Nasal cavity respiratory epithelium epithelial cell of viscerocranial mucosa (primary cell): ENCODE measurements at places on chromosomes 13 and 19. TPM values are rescaled to one million over a fixed set of nuclear protein-coding genes. Genes with fewer than 3 reads are reported as not detected.

HIPK4 gene
- total RNA-seq = under 0.01 and 0.07 TPM in 2 replicates

SIGLEC9 gene
- not detected in 2 replicates for total RNA-seq

ZNF761 gene
- 18.5 and 28.4 TPM in 2 replicates for total RNA-seq

NMRK2 gene
- not detected in 2 replicates for total RNA-seq

ZBTB32 gene
- total RNA-seq = not detected in 2 replicates

RNF225 gene
- 1.4 and 2.1 TPM in 2 replicates for total RNA-seq

EID2B gene
- total RNA-seq = 0.71 and 1.0 TPM in 2 replicates
